ENCODE measurements at places on chromosomes 7 and 10. TPM values are rescaled to one million over a fixed set of nuclear protein-coding genes. Genes with fewer than 3 reads are reported as not detected.

The CYP3A4 gene
- not detected for total RNA-seq

The TSPAN33 gene
- total RNA-seq, result not detected

The SPDYE8 gene
- total RNA-seq, result not detected

The PRLHR gene
- total RNA-seq, result not detected
